ENCODE measurements at places on chromosomes 6 and 20.
A peak's percentile ranks its signal among the peaks of the same experiment; 100 is the strongest.

GRCh38 chr20:59836767-59837166, 96.7 kb downstream of the SYCP2 start:
- no peak for DNase-seq

DNA sequence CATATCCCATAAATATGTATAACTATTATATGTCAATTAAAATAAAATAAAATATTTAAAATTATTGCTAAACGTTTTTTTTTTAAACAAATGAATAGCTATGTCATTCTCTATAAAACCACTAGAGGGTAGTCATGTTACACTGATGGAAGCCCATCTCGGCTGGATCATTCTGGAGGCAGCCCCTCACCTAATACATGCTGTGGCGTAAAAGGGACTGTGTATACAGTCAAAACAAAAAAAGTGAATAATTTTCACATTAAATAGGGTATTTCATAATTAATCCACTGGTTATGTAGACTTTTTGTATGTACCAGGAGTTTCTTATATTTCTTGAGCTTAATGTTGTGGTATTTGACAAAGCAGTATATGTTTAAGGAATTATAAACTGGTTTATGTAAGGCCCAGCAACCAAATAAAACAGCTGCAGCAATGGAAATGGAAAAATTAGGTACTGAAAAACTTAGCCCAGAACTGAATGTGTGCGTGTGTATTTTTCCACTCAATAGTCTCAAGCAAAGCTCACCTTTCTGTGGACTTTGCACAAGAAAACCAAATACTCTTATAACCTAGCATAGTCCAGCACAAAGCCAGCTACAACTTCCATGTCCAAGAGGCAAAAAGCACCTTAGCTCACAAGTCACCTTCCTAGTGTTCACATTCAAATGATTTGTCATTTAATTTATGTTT, 81.7 kb downstream of the COL9A1 start:
- peak; percentile 68 for DNase-seq

DNA sequence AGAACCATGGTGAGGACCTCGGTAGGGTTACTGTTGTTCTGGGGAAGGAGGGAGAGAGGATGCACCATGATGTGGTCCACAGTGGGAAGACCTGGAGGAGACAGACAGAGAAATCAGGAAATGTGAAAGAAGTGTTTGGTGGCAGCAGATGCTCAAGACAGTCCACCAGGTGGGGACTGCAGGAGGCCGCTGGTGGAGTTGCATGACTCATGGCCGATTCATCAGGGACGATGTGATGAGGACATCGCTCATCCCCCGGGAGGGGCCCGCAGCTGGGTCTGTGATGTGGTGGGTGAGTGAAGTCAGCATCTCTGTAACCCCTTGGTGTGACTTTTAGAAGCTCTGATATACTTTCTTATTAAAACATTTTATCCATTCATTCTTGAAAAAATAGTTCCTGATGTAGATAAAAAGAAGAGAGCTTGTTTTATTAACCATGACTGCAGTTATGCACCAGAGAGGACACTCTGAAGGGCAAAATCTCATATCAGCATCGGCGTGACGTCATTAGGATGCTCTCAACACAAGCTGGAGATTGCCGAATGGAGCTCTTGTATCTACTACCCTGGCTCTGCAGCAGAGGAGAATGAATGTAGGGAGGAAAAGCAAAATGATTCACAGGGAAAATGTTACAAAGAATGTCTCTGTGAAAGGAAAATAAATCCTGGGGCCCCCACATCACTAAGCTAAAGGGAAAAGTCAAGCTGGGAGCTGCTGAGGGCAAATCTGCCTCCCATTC, 71.2 kb downstream of the RAMACL start:
- DNase-seq: no peak

DNA sequence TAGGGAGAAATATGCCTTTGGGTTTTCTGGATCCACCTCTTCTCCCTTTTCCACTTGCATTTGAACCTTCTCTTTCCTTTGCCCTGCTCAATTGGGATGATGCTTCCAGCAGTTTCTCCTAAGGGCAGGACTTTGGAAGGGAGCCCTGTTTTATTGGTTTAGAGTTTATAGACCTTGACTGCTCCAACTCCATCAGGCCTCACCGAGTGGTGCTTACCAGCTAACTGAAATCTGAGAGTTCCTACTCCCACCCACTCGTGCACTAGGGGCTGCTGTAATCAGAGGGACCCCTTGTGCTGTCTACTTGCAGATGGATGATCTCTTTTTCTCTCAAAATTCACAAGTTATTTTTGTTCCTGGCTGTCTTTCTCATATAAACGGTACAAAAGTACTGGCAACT, 121.3 kb upstream of the SLC22A16 start:
- DNase-seq: no peak

GRCh38 chr20:37344506-37345338, 1.2 kb upstream of the SRC start:
- DNase-seq: peak; percentile 8

DNA sequence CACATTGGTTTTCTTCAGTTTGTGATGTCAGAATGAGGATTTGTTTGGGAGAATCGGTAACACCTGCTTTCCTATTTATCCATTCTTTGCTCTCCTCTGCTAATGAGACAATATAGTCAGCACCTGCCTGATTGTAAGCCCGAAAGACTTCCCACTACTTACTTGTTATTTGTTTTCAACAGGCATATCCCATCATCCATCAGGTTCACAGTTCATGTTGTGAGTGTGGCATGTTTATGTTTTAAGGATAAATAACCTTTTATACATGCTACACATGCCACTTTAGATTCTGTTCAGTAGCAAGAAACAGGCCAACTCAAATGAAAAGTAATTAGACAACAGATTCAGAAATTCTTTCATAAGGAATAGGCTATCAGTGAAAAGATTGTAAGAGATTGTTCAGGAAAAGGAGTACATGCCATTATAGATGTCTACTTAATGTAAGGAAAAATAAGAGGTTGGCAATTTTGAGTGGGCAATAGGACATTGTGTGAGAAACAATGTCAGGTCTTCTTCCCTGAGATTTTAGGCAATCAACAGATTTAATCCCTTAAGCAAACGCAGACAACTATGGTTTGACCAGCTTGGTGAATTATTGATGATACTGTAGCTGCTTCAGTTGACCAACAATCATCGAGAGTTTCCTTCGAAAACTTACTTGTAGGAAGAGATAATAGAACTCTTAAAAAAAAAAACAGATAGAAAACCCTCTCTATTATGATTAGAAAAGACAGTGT, 7.9 kb upstream of the GPRC6A start:
- DNase-seq: no peak

DNA sequence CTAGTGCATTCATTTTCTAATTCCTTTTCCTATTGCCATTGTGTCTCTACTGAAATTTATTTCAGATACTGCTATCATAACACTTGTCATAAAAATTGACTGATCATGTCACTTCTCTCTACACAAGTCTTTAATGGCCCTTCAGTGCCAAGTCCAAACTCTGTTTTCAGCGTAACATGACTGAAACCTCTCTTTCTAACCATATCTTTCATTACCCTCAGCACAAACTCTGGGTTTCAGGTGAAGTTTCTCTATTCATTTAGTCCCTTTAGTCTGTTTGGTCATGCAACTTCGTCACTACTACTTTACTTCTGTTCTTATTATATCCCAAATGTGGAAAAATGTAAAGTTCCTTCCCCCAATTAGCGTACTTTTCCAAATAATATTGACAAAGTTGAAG, 234.9 kb downstream of the OGFRL1 start:
- DNase-seq: no peak

Measured in SK-N-SH (cell line).